ENCODE measurements at places on chromosomes 11 and 22. TPM values are rescaled to one million over a fixed set of nuclear protein-coding genes. Genes with fewer than 3 reads are reported as not detected.

Gene CLDN5
- 857 TPM for total RNA-seq

Gene FGF4
- not detected for total RNA-seq

Gene OR51B4
- total RNA-seq, result not detected

Gene NEFH
- total RNA-seq, result 0.63 TPM

Gene EIF4G2
- total RNA-seq, result 867 TPM

Gene GGTLC3
- total RNA-seq, result not detected

Gene PKNOX2
- not detected for total RNA-seq

Gene FBXO3
- 31.6 TPM for total RNA-seq

Gene OR5F1
- not detected for total RNA-seq

Gene SCGB2A2
- total RNA-seq, result not detected

Gene ATF4
- total RNA-seq, result 156 TPM

Gene RAB38
- 2.7 TPM for total RNA-seq

Gene PKDREJ
- total RNA-seq, result not detected

Gene HBG2
- 0.18 TPM for total RNA-seq

Gene HPX
- 0.28 TPM for total RNA-seq

Gene C11orf68
- total RNA-seq, result 19.3 TPM

Gene OR10D3
- not detected for total RNA-seq

Gene SNAP29
- 5.5 TPM for total RNA-seq

Gene CTSF
- 26.3 TPM for total RNA-seq

Gene SYCE3
- not detected for total RNA-seq

Gene C11orf16
- total RNA-seq, result not detected

Data from endothelial cell of coronary artery (primary cell).